Activated CD4-positive, alpha-beta T cell treated with anti-CD3 and anti-CD28 coated beads, Interleukin-2, amount 10 ng/mL, durations not matched to agents 24 days and 14 days (primary cell): ENCODE measurements at places on chromosomes 1 and 21.

DNA sequence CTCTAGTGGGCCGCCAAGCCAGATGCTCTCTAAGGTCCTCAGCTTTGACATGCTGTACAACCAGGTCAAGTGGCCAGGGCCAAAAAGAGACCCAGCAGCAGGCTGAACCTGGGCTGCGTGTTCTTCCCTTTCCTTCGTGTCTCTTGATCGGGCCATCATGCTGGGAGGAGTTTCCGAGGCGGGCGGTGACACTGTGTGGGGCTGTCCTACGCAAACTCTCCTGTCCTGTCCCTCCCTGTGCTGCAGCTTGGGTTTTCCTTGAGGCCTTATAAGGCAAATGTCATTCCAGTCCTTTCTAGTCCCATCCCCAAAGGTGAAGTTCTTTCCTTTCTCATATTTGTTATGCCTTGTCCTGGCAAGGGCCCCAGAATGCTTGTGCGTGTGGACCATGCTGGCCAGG, 56.7 kb downstream of the ARHGEF10L start:
- no peak overlapping the region for H3K4me3 ChIP-seq
- DNase-seq, result no peak
- H3K4me1 ChIP-seq, result no peaks in the 10 kb centered on the region

DNA sequence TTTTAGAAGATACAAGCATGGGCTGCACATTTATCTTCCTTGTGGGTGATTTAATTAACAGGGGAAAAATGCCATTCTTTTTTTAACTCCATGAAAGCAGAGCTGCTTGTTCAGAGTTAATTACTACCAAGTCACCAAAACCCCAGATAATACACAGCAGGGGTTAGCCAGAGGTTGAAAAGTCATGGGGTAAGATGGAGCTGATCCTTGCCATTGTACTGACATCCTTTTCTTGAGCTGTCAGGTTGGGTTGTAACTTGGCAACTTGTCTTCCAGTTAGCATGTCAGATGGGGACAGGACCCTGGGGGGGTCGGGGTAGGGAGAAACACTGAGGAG, 257.2 kb upstream of the HOOK1 start:
- no peak overlapping the region for H3K4me3 ChIP-seq
- no peaks in the 10 kb centered on the region for H3K27me3 ChIP-seq
- peaks cover 10% of the 10 kb centered on the region for H3K36me3 ChIP-seq
- H3K27ac ChIP-seq, result no peak overlapping the region
- H3K4me1 ChIP-seq, result peaks cover 6% of the 10 kb centered on the region

DNA sequence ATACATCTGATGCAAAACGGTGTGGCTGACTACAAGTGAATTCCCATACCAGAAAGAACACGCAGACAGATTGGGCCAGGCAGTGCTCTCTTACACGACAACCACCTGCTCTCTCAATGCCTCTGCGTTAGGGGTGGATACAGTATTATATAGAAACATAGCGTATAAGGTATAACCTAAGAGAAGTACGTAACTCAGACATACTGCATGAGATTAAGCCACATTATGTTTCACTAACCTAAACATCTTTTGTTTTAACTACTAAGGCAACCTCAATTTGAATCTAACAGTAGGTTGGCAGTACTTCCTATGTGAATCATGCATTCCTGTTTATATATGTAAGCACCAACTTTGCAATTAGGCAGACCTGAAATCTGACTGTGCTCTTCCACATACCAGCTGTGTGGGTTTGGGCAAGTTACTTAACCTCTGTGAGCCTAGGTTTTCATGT, 58.1 kb upstream of the COA6 start:
- peak overlapping the region; percentile 0 for H3K4me3 ChIP-seq
- DNase-seq, result no peak
- peaks cover 11% of the 10 kb centered on the region for H3K27me3 ChIP-seq
- no peaks in the 10 kb centered on the region for H3K36me3 ChIP-seq

DNA sequence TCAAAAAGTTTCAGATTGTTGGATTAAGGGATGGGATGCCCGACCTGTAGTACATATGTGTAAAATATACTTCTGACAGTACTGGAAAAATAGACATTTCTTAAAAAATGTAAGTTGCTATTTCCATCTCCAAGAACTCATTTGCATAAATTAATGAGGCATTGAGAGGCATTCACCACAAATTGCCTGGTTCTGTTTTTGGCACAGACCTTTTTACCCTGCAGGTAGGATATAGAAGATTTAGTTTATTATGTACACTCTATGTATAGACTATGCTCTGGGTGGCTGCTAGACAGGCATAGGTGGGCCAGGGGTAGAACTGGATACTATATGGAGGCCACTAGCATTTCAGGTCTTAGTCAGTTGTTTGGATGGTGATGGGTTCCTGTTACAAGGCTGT, 8.0 kb downstream of the CCDC17 start:
- H3K4me1 ChIP-seq, result no peaks in the 10 kb centered on the region
- H3K4me3 ChIP-seq, result no peak overlapping the region
- no peaks in the 10 kb centered on the region for H3K27me3 ChIP-seq
- no peak overlapping the region for H3K27ac ChIP-seq
- peaks cover 53% of the 10 kb centered on the region for H3K36me3 ChIP-seq

DNA sequence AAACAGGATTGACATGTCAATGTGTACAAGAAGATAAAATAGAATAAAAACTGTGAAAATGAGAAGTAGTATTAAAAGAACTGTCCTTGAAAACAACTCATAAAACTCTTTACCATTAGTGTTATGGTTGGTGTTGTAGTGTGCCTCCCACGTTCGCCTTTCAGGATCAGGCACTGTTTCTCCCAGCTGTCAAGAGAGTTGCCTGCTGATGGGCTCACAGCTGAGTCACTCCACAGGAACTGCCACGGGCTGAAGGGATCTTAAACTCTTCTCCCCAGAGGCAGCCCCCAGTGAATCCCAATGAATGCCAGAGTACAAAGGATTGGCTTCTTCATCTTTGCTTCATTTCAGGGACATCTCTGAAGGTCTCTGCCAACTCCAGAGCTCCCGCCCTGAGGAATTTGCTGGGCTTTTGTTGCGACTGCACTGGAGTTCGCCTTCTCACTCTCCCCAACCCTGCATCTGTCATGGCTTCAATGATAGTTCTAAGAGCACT, 119.6 kb downstream of the ADGRL2 start:
- no peaks in the 10 kb centered on the region for H3K27me3 ChIP-seq
- H3K4me3 ChIP-seq, result no peak overlapping the region
- no peak overlapping the region for H3K27ac ChIP-seq
- no peaks in the 10 kb centered on the region for H3K36me3 ChIP-seq
- no peaks in the 10 kb centered on the region for H3K4me1 ChIP-seq
- no peak for DNase-seq

DNA sequence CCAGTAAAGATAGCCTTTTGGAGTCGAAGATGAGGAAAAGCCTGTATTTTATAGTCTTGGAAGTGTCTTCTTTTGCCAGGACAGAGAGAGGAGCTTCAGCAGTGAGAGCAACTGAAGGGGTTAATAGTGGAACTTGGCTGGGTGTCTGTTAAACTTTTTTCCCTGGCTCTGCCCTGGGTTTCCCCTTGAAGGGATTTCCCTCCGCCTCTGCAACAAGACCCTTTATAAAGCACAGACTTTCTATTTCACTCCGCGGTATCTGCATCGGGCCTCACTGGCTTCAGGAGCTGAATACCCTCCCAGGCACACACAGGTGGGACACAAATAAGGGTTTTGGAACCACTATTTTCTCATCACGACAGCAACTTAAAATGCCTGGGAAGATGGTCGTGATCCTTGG, at the start of gene VCAM1:
TSS of gene VCAM1 (plus strand) at position 253 of the 400 bp plus-strand sequence. CDS start at position 372, 119 bp downstream.
- H3K4me3 ChIP-seq, result no peak within 1 kb of the TSS
- no peak for DNase-seq
- H3K27me3 ChIP-seq, result peaks cover 17% of the 10 kb centered on the region
- no peaks in the 10 kb centered on the region for H3K4me1 ChIP-seq
